Stimulated activated CD4-positive, alpha-beta T cell treated with anti-CD3 and anti-CD28 coated beads, TNF-alpha, amount 100 ng/mL, for 1 hour (primary cell): ENCODE measurements at places on chromosomes 5 and 9.

- no peak for DNase-seq
Measured at GRCh38 chr5:117504305-117504704, 929.7 kb upstream of the SEMA6A start.

DNA sequence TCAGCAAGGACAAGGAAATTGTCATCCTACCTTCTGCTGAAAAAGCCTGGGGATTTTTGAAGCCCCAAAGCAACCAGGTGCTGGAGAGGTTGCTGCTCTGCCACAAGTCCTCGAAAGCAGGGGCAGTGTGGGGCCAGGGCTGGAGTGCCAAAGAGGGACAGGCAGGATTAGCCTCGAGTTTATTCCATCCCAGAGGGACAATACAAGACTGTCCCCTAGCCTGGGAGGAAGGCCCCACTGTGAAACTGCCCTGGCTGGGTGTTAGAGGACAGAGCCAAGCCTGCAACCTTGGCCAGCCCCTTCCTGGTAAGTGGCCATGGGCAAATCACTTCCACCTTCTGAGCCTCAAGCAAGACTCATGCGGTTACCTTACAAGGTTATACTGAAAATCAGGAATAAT is 55.1 kb downstream of the WHRN start:
- no peak for DNase-seq

DNA sequence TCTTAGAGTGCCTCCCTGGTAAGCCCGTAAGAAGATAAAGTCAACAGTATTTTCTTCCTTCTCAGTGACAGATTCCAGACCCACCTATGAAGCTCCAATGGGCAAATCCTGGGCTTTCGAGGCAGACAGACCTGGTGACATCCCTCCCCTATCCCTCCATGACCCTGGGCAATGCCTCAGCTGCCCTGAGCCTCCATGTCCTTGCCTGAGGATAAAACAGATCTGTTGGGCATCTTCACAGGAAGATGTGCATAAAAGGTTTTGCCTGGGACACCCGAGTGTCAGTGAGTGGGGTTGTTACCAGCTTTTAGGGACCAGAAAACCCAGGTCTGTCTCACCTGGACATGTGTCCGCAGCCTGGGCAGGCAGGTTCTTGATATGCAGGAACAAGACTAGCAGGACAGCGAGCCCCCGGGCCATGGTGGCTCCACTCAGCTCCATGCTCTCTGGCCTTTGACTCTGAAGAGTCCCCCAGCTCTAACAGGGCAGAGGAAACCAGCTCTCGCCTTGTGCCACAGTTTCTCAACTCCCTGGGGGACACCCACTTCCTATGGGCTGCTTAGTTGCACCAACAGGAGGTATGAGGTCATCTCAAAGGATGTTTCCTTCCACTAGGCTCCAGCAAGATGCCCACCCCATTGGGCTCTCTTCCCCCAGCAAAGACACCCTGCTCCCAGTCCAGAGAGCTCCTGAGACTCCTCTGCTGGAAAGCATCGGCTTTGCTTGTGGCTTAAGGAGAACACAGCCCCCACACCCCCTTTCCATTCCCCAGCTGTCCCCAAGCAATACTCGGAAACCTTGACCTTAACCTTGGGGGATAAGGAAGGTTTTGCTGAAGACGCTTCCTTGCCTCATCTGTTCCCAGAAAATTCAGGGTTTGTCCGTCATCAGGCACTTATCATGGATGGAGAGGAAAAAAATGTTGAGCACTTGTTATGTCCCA is at the start of gene FCN1:
Gene FCN1 (minus strand): TSS at position 482 of the 943 bp plus-strand sequence. CDS start 41 bp downstream, at position 441.
- no peak for DNase-seq

GRCh38 chr9:133763272-133764183 is 25.4 kb upstream of the SARDH start:
- DNase-seq, result no peak

DNA sequence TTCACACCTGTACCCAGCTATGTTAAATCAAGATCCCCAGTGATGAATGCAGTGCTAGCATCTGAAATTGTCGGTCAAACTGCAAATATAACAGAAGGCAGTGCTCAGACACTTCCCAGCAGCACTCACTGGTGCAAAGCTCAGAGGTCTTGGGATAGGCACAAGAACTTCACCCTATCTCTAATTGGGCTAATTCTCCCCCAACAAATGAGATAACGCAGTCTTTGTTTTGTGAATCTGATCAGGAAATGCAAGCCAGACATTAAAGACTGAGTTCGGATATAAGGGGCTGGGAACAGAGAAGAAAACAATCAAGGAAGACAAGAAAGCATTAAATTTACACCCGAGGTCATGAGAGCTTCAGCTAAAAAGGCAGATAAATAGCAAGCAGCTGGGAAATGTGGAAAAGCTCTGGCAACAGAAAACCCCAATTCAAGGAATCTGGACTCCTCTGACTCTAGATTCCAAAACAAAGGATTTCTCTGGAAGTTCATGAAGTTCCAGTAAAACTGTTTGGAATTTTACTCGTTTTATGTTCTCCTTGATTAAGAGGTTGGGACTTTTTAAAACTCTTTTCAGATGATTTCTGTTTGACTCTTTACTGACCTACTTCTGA is 65.1 kb downstream of the GNA14 start:
- no peak for DNase-seq

DNA sequence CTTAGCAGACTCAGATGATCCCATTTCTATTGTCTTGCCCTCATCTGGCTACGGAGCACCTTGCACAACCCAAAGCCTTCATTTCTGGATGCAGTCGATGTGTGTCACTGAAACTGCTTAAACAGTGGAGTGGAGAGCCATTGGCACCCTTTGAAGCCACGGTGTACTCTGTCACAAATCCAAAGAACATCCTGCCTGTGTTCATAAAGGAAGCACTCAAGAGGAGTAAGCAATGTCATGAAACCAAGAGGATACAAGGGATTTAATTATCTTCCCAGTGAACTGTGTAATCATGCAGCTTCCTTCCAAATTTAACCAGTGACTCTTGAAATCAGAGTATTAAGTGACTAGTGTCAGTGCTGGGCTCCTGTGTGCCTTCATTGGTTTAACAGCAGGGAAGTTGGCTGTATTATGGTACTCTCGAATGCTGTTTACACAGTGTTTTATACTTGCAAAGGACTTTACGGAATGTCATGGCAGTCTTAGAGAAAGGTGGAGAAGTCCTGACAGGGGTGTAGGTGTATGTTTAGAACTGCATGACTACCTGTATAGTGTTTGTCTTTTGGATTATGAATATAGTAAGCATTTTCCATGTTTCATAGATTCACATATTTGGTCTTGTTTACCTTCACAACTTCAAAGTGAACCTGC is 41.9 kb downstream of the CD180 start:
- no peak for DNase-seq
